Thyroid gland (tissue), 4 donors: ENCODE measurements at places on chromosomes 11 and 22. TPM values are rescaled to one million over a fixed set of nuclear protein-coding genes. Genes with fewer than 3 reads are reported as not detected.

CNTF gene
- 1.7 TPM for total RNA-seq

MOGAT2 gene
- not detected for total RNA-seq

YPEL4 gene
- total RNA-seq = not detected

- H3K27ac ChIP-seq = no peak overlapping the region
- no peaks in the 10 kb centered on the region for H3K27me3 ChIP-seq
- peaks cover 15% of the 10 kb centered on the region for H3K4me1 ChIP-seq
- no peak for DNase-seq
- no peaks in the 10 kb centered on the region for H3K36me3 ChIP-seq
Measured at GRCh38 chr11:120529911-120530310, 18.4 kb downstream of the GRIK4 start.

DNA sequence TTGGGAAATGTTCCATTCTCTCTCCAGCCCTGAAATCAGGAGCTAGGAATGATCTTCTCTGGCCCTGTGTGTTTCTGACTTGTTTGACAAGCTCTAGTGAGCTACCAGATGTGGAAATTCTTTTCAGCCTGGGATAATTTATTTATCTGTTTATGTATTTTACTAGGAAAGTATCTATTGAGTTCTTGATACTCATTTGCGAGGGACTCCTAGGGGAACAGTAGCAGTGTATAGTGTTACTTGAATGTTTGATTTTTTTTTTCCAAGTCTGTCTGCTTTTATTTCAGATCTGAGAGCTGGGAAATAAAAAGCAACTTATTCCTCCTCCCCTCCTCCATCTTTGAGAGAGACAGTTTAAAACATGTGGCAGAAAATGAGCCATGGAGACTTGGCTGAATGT, 92.5 kb downstream of the ALX4 start:
- no peak for DNase-seq
- no peaks in the 10 kb centered on the region for H3K36me3 ChIP-seq
- no peaks in the 10 kb centered on the region for H3K27me3 ChIP-seq
- no peak overlapping the region for H3K4me3 ChIP-seq
- H3K27ac ChIP-seq = no peak overlapping the region
